CD4-positive, alpha-beta T cell treated with Interleukin-12 subunit alpha and Interleukin-12 subunit beta, for 1 hour (primary cell): ENCODE measurements at places on chromosomes 2 and 18.

DNA sequence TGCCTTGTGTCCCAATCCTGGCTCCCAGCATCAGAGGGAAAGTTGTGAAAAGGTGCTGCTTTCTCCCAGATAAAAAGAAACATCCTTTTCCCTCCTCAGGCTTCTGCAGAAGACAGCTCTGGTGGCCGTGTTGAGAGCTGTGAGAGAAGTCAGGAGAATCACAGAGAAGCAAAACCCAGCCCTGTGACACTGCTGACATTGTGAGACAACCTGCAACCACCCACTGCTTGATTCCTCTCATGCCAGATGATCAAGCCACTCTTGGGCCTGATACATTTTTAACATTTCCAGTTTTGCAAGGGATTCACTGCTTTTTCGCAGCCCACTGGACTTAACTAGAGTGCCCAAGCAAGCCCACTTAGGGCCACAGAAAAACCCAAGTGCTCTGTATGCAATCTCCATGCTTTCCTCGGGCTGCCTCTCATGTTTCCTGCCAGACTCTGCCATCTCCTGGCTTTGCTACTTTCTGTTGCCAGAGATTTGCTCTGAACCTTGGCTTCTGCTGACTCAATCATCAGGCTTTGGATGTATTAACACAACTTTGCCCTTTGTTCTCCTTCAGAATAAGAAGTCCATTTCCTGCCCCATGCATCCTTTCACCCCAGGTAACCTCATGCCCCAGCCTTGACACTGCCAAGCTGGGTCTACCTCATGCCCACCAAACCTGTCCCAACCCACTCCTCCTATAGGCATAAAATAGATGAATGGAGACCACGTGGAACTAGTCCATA is 24.9 kb upstream of the TTR start:
- no peak for DNase-seq

GRCh38 chr2:220000080-220000479 is 372.6 kb downstream of the SLC4A3 start:
- no peak for DNase-seq

GRCh38 chr2:68741805-68742306 is 7.2 kb downstream of the ARHGAP25 start:
- DNase-seq, result no peak

DNA sequence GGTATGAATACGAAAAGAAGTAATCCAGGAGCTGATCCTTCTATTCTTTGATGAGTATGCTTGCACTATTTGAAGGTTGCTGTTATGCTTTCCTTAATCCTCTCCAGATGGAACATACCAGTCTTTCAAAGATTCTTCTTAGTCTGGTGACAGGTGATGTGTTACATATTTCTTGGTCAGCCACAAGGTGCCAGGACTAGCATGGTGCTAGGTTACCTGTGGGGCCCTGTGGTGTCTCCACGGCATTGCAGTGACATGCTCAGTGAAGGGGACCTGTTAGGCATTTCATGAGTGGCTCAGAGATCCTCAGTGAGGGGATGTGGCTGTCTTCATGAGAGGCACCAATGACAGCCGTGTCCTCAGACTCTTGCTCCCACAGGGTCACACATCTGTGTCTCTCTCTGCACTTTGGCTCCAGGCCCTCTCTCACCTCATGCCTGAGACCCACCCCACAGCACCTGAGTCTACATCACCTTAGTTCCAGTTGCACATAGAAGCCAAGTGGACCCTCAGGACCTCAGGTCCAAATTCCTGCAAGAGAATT is 13.1 kb upstream of the RAB31 start:
- no peak for DNase-seq

GRCh38 chr2:25228848-25229278 is 60.5 kb upstream of the POMC start:
- peak; percentile 49 for DNase-seq

GRCh38 chr18:34942276-34942675 is 98.9 kb upstream of the MAPRE2 start:
- no peak for DNase-seq

GRCh38 chr2:61640406-61640805 is 102.2 kb upstream of the XPO1 start:
- no peak for DNase-seq

DNA sequence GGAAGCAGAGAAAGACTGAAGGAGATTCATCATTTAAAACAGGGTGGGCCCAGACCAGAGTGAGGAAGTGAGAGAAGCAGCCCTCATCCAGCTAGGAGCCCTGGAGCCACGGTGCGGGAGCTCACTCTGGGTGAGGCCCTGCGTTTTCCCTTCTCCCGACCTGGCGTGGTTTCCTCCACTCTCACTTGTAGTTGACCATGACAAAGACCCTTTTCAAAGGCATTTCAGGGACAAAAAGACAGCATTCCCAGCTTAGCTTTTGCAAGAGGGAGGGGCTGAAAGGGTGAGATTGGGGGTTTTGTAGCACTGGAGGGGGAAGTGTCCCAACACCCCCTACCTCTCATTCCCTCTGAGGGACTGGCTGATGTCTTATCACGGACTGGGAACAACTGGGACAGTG is 56.6 kb downstream of the TRPM8 start:
- no peak for DNase-seq

DNA sequence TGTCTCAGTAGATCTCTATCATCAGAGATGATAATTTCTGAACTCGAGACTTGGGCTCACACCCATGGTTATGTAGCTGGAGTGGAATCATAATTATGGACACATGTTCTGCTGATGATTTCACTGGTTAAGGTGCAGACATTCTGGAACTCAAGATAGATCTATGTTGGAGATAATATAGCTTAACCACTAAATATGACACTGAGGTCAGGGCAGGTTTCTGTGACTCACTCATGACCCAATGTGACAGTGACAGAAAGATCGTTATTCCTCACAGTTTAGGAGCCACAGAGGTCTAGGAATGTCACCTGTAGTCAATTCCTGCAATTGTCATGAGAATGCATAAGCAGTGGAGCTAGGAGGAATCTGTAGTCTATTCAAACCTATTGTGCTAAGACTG is 828.6 kb downstream of the TRIB2 start:
- no peak for DNase-seq

DNA sequence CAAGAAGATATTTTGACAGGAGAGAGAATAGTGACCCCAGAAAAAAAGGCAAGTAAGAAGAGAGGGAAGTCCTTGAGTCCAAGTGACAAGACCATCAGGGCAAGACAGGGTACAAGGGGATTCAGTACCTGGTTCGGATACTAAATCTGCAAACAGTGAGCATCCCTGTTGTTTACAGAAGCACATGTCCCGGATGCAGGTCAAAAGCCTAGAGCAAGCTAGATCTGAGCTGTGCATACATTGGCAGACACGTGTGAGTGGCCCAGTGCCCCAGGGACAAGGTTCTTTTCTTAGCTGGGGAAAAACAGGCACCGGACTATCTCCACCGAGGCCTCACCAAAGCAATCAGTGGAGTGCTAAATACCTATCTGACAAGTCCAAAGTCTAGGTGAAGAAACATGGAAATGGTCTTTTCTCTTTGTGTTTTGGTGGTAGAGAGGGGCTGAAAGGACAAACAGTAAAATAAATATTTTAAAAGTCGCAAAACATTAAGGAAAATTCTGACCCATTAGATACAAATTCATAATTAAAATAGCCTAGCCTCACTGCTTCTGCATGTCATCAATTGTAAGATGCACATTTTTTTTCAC is 165.2 kb downstream of the SUCLG1 start:
- DNase-seq, result no peak

DNA sequence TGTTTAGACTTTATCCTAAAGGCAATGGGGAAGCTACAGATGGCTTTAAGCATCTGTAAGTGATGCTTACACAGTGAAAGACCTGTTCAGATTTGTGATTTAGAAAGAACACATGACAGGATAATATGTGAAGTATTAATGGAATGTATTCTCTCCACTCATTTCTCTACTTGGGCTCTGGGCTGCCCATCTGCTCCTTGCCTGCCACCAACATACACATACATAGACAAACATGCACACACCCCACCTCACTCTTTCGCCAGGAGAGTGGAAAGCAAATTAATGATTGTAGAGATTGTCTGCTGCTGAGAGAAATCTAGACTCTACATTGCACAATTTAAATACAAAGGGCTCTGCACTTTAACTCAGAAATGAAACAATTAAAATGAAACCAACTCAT is 61.0 kb upstream of the NFE2L2 start:
- DNase-seq, result no peak

DNA sequence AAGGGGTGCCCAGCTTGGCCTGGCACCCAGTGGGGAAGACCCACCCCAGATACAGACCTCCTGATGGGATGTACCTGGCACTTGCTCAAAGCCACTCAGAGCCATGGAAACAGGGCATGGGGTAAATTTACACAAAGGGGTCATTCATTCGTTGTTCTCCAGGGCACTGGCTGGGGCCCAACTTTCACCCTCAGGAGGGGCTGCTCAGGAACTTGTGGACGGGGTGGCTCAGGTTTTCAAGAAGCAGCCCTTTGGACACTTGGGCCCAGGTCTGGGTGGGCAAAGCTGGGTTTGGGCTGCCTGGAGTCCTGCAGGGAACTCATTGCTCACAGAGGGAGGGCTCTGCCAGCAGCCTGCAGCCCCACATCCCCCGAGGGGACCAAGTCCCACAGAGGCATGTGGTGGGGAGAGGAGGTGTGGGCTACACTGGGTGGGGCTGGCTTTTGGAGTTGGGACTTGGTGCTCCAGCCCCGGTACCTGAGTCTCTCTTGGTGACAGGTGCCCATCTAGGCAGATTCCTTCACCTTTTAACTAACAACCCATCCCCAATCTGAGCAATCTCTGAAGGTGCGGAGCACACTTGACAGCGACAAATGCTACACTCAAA is 172.3 kb downstream of the CELF4 start:
- no peak for DNase-seq

- DNase-seq, result no peak
Measured at GRCh38 chr18:60248336-60249330, 123.9 kb downstream of the MC4R start.

DNA sequence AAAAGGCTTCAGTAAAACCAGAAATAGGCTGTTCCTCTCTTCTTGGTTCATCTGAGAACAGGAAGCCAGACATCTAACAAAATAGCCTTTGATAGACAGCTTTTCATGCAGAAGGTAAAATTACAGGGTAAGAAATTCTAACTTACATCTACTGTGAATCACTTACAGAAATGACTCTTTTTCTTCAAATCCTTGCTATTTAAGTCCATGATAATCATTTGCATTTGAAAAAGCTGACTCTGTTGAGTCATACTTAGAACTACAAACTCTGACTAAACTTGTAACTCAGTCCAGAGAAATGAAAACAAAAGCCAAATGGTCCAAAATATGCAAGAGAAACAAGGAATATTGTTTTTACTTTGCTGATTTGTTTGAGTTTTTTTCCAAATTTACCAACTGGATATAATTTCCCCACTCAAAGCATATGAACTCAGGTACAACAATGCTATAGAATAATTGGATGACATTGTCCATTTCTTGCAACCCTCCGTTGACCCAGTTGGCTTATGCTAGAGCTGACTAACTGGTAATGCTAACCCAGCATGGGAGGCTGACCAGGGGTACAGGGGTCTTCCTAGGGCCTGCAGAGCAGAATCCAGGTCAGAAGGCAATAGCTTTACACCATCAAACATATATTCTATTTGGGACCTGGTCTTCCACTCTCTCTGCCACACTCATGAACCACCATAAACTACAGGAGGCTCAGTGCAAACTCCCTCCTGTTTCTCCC is 18.8 kb upstream of the MREG start:
- no peak for DNase-seq

GRCh38 chr2:196170606-196171247 is 651 bp downstream of the STK17B start:
- peak; percentile 68 for DNase-seq

GRCh38 chr2:154527962-154528361 is 170.5 kb upstream of the KCNJ3 start:
- no peak for DNase-seq

DNA sequence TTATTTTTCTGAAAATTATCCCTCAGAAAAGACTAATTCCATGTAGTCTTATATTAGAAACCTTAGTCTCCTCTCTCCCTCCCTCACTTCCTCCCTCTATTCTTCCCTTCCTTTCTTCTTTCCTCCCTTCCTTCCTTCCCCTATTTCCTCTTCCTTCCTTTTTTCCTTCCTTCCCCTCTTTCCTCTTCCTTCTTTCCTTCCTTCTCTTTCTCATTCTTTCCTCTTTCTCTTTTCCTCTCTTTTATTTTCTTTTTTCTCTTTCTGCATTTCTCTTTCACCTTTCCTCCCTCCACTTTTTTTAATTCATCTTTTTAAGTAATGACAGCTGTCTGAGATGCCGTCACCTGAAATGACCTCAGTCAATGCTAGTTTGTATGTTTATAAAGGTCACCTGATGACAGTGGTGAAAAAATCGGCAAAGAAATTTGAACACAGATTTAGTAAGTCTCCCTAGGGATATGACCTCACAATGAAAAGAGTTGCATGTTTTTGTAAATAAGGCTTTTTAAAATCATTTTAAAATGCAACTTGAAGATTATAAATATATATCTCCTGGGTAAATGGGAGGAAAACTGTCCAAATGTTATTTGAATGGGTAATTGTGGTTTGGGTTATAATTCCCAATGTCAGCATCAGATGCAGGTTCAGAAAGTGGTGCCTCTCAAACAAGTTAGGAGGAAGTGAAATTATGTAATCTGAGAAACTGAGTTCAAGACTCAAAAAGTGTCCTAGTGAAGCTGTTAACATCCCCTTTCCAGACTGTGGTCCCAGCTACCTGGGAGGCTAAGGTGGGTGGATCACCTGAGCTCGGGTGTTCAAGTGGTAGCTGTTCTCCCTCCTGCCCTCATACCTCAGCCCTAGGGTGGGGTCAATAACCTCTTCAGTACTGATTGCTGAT is 90.3 kb upstream of the ST3GAL5 start:
- DNase-seq, result no peak

GRCh38 chr2:31397094-31397493 is 17.4 kb downstream of the XDH start:
- DNase-seq, result no peak

DNA sequence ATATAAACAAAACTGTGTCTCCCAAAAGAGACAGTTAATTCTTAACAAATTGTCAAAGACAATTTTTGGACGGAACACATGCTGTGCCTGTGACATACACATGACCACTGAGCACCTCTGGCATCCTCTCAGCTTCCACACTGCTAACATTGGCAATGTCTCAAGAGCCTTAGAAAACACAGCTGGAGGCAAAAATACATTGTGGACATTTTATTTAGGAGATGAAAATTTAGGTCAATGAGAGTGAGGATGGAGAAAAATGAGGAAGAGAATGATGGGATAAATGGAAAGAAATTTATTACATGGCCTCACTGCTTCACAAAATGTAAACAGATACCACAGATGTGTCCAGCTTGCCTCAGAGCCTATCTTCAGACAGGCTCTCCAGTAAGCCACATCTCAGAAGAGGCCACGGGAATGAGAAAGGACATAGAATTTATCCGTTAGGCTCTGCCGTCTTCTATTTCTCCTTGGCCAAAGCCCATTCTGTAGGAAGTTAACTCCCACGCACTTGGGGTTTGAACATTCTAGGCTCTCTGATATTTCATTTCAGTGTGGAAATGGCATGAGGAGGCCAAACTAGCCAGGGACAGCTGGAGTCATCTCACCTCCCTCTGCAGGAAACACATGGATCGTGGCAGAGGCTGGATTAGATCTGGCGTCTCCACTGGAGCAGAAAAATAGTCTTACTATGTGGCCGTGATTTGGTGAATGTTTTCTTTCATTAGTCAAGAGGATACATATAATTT is 519.4 kb upstream of the DSEL start:
- no peak for DNase-seq
